ENCODE measurements at places on chromosomes 11 and 22. TPM values are rescaled to one million over a fixed set of nuclear protein-coding genes. Genes with fewer than 3 reads are reported as not detected.

Gene KCNA4
- total RNA-seq, result not detected

Gene IGSF9B
- under 0.01 TPM for total RNA-seq

Gene TMEM191C
- total RNA-seq, result 0.30 TPM

Gene SEPTIN3
- 0.30 TPM for total RNA-seq

Gene CRYAB
- 3.0 TPM for total RNA-seq

Gene APOL3
- 9.7 TPM for total RNA-seq

Gene PATE2
- not detected for total RNA-seq

Gene TCN2
- 3.1 TPM for total RNA-seq
